ENCODE measurements at places on chromosomes 4 and X. TPM values are rescaled to one million over a fixed set of nuclear protein-coding genes. Genes with fewer than 3 reads are reported as not detected.

DNA sequence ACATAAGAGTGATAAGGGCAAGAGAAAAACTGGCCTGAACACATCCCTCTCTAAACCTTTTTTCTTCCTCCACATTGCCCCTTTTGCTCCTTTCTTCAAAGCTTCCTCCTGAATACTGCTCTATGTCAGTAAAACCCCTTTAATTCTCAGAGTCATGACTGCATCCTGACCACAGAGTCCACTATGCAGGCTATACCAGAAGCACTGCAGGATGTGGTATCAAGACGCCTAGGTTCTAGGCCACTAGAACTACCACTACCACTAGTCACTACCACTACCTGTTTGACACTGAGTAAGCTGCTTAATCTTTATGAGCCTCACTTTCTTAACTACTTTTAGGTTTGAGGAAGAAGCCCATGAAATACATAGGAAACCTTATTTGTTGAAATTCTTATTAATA, 38.7 kb downstream of the ARHGEF9 start:
- peak; percentile 5 for DNase-seq

GRCh38 chr4:115678425-115678941, 565.1 kb upstream of the NDST4 start:
- no peak for DNase-seq

DNA sequence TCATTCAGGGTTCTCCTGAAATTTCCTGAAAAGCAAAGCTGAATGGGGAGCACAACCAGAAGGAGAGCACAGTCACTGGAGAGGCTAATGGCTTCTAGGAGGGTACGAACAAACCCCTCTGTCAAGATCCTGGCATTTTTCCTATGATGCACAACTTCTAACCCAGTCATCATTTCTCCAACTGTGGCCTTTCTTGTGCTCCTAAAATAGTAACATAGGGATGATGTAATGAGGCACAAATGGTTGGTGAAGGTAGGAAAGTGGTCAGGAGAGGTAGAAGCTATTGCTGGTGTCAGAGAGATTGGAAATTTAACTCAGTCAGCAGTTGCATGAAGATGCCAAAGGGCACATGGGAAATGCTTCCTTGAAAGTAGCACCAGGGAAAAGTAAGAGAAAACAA, 52.7 kb downstream of the SLC10A7 start:
- DNase-seq = no peak

DNA sequence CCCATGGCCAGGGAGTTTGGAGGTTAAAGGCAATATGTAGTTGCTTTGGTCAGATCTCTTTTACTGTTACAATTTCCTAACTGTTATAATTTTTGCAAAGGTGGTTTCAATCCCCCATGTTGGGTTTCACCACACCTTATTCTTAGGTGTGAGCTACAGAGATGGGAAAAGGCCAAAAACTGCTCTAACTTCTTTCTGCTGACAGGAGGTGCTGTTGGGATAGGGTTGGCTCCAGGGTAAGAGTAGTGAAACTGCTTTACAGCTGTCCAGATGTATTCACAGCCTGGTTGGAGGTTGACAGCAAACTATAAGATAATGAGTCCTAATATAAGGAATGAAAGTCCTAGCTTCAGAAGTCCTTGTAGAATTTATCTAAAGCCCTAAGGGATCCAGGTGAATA, 181.3 kb upstream of the TEX13D start:
- DNase-seq = no peak

The NLGN4X gene
- 0.11 TPM for total RNA-seq

DNA sequence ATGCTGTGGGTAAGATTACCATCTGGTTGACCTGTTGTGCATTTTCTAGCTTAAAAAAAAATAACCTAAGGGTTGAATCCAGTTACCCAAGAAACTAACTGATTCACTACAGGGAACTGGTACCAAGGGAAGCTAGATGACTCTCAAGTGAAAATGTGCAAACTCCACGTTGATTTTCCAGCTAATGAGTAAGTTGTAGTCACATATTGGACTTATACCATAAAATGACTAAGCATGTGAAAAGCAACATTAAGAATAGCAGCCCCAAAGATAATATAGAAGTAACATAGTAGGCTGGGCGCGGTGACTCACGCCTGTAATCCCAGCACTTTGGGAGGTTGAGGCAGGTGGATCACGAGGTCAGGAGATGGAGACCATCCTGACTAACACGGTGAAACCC, 270.9 kb downstream of the SPRY1 start:
- DNase-seq = no peak

- no peak for DNase-seq
Observed at GRCh38 chr4:14053291-14053690, 425.8 kb upstream of the BOD1L1 start.

The TMPRSS11F gene
- not detected for total RNA-seq

GRCh38 chr4:180925805-180926204, 1317.4 kb upstream of the TENM3 start:
- DNase-seq = no peak

The HAND2 gene
- not detected for total RNA-seq

DNA sequence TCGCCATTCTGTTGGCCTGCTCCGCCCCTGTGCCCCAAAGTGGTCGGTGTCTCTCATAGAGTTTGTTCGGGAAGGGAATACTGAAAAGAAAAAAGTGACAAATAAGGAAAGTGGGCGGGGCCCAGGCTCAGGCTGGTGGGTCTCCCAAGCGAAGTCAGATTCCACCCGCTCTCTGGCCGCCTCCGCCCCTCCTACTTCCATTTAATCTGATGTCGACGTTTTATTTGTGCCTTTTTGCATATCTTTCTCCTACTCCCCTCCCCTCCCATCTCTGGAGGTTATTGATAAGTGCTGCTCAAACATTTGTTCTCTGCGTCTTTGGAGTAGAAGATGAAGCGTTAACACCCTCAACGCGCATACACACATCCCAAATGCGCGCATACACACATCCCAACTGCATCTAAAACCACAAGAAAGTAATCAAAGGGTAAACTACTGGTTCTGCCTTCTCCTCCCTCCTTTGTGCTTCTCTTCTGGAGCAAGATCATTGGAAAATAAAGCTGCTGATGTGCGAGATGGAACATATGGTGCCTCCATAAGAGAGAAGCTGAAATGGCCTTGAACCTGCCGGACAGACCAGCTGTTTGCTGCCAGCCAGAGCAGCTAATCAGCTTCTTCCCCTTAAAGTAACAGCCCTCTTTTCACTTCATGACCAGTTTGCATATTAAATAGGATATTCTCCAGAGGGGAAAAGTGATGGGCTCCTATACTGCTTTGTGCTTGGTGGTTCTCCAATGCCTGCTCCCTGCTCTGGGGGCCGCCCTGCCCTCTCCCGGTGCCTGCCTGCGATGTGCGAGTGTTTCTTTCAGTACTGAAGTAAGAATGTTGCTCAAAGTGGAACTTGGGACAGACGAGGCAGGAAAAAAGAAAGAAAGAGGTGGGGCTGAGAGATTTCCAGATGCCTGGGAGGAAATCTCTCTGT, 3.1 kb downstream of the MAMLD1 start:
- DNase-seq = no peak

DNA sequence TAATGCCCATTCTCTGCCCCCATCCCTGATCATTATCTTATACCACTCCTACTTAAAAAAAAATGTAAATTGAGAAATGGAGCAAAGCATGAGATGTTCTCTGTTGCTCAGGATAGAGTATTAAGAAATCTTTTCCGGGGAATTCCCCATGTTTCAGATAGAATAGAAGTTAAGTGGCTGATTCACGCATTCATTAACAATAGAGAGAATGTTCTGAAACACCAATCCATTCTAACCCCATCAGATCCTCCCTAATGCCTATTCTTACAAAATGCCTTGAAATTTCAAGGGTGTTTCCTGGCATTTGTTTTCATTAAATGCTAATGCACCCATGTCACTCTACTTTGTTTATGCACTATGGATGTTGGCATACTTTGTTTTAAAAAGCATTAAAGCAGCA, 101.1 kb downstream of the AREG start:
- no peak for DNase-seq

GRCh38 chr4:53734182-53734581, 142.9 kb upstream of the LNX1 start:
- DNase-seq = no peak

The SSX4 gene
- not detected for total RNA-seq

- no peak for DNase-seq
Observed at GRCh38 chr4:26362745-26363439, 42.1 kb downstream of the RBPJ start.

GRCh38 chr4:168679819-168680218, 183.0 kb downstream of the PALLD start:
- no peak for DNase-seq

The SPATA18 gene
- total RNA-seq = not detected

GRCh38 chr4:15955670-15956069, 7.3 kb downstream of the FGFBP2 start:
- no peak for DNase-seq

The PPP1R2C gene
- total RNA-seq = not detected

DNA sequence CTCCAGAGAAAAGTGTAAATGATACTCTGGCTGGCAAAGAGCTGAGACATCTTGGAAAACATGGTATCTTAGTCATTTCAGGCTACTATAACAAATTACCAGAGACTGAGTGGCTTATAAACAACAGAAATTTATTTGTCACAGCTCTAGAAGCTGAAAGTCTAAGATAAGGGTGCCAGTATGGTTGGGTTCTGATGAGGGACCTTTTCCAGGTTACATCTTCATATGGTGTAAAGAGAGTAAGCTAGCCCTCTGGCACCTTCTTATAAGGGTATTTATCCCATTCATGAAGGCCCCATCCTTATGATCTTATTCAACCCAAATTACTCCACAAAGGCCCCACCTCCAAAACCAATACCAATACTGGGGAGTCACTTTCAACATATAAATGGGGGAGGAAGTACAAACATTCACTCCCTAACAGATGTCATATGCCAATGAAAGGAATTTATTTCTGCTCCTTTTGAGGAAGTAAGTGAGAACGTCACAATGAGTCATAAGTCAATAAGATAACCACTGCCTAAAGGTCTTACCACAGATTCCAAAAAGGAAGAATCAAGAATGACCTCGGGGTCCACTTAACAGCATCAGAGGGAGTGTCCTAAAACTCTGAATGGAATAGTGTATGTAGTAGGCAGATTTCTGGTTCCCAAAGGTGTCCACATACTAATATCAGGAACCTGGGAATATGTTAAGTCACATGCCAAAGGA, 246.6 kb downstream of the OPHN1 start:
- DNase-seq = peak; percentile 6

- DNase-seq = no peak
Observed at GRCh38 chrX:130343411-130343810, 3.7 kb downstream of the SLC25A14 start.

DNA sequence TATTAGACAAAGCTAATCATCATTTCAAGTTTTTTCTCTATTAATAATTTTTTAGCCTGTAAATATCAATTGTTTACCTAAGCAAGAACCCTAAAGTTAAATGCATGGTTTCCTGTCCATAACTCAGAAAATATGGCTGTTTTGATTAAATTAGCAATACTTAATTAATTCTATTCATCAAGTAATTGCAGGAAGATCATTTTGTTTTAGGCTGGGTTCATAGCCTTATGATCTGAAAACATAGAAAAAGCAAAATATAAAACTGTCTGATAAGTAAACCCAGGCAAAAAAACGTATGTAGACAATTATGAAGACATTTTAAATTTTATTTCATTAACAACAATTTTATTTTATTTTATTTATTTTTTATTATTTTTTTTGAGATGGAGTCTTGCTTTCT, 219.1 kb downstream of the EVC2 start:
- DNase-seq = no peak

DNA sequence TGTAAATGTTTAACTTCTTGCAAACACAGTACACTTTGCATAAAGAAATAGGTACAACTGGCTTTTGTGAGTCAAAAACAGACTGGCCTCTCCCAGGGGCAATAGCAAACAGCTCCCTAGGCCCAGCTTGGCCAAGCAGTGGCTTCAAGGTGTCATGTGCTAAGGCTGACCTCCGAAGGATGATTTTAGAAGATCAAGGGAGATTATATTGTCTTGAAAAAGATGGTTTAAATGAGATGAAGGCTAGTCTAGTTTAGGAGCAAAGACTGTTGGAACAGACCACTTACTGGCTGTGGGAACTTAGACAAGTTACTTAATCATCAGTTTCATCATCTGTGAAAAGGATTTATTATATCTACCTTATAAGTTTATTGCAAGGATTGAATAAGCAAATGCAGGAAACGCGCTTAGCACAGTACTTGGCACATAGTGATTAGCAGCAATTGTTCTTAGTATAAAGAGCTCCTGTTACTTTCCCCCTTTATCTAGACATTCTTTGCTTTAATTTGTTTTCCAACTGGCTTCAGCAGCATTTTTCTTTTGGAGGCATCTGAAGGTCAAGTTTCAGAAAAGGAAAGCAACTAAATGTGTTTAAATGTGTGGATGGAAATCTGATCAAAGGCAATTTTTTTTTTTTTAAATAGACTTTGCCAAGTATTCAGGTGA, 17.2 kb downstream of the ANXA3 start:
- DNase-seq = no peak

DNA sequence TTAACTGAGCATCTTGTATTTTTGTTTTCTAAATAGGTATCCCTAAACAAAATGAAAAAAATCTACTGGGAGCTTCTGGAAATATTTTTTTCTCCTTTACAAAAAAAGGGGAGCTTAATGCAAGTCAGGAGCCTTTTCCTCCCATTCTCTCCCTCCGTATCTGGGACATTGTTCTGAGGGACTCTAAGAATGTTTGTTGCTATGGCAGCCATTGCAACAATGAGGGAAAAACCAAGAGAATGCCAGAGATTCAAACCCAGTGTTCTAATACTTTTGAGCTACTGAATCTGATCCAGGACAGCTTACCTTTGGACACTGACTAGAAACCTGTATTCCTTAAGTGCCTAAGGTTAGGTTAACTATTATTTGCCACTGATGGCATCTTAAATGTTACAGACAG, 485.7 kb upstream of the HS3ST1 start:
- no peak for DNase-seq

The CT45A9 gene
- total RNA-seq = not detected

GRCh38 chrX:19740744-19741143, 146.7 kb downstream of the SH3KBP1 start:
- DNase-seq = no peak

The FAAH2 gene
- total RNA-seq = 7.4 TPM

GRCh38 chr4:125837493-125838201, 522.9 kb downstream of the FAT4 start:
- no peak for DNase-seq

The FABP2 gene
- not detected for total RNA-seq

GRCh38 chrX:2514131-2514530, 13.4 kb upstream of the DHRSX start:
- DNase-seq = no peak

DNA sequence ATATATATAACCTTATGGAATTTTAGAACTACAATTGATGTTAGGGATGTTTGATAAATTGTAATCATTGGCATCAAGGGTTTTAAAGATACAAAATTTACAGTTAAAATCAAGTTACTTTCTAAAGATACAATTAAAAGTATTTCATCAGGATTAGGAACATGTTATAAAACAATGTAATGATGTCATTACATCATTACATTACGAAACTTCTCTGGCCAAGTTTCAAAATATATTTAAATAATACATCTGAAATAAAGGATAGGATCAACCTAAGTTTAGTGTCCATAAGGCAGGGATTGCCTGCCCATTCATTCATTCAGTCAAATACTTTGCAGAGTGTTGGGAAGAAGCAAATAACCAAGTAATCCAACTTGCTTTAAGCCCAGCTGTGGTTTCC, 75.1 kb downstream of the TENM3 start:
- no peak for DNase-seq

The AKAP4 gene
- total RNA-seq = not detected

- DNase-seq = no peak
Observed at GRCh38 chrX:39891781-39892180, 206.0 kb downstream of the BCOR start.

GRCh38 chrX:119885554-119886428, 9.9 kb upstream of the AKAP14 start:
- no peak for DNase-seq

The SOD3 gene
- total RNA-seq = not detected

The KLB gene
- total RNA-seq = not detected
